ENCODE measurements at places on chromosomes 13 and 19.

DNA sequence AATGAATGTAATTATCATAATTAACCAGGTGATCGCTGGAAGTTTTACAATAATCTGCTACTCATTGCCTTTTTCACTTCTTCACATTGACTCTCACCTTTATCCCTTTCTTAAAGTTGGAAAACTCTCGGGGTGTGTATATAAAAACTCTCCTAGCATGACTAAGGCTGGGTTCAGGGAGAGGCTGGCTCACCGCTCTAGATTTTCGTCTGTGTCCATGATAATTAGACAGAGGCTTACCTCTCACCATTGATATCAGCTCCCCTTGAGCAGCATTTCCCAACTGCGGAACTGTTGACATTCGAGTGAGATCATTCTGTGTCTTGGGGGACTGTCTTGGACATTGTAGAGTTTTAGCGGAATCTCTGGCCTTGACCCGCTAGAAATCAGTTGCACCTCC is 39.4 kb downstream of the NFIX start:
- DNase-seq = no peak

- DNase-seq = no peak
Observed at GRCh38 chr13:27622102-27622820, 569 bp downstream of the POLR1D start.

GRCh38 chr19:6577476-6578125 is 13.3 kb downstream of the CD70 start:
- no peak for DNase-seq

- no peak for DNase-seq
Observed at GRCh38 chr19:2312820-2313501, 5.0 kb upstream of the LINGO3 start.

GRCh38 chr19:11494634-11495285 is 10.9 kb downstream of the ZNF653 start:
- no peak for DNase-seq

DNA sequence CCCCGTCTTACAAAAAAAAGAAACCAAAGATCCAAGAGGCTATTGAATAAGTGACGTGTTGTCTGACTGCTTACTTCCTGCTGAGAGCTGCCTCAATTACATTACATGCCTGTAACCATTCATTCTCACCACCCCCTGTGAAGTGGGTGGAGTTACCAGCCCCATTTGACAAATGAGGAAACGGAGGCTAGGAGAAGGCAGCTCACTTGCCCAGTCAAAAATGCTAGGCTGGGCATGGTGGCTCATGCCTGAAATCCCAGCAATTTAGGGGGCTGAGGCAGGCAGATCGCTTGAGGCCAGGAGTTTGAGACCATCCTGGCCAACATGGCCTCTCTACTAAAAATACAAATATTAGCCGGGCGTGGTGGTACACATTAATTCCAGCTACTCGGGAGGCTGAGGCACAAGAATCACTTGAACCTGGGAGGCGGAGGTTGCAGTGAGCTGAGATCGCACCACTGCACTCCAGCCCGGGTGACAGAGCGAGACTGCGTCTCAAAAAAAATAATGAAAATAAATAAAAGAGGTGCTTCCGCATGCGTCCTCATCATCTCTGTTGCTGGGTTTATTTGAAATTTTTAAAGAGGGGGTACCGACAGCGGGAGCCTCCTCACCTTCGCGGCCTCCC is 499 bp downstream of the LSM7 start:
- no peak for DNase-seq

DNA sequence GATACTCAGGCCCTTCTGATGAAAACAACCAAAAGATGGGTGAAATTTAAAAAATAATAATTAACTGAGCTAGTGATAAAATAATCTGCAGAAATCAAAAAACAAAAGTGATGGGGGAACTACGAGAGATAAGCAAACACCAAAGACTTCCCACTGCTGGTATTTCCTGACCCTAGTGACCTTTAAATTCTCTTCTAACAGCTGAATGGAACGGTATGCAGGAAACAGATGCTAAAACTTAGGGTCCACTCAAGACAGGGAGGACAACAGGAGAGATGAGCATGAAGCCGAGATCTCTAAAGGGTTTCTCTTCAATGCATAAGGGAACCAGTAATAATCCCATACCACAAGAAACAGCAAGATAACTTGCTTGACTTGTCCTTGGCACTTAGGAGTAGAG is 50.8 kb downstream of the USP12 start:
- DNase-seq = no peak

Measured in endothelial cell (in vitro differentiated cells).